ENCODE measurements at places on chromosomes 1 and 21. TPM values are rescaled to one million over a fixed set of nuclear protein-coding genes. Genes with fewer than 3 reads are reported as not detected.
A peak's percentile ranks its signal among the peaks of the same experiment; 100 is the strongest.

SPATA17 gene
- 0.59 TPM for total RNA-seq

UQCRHL gene
- 1.4 TPM for total RNA-seq

C1orf94 gene
- total RNA-seq: not detected

GPR137B gene
- total RNA-seq: 24.1 TPM

GRCh38 chr1:220770245-220770913 is 16.3 kb upstream of the MTARC1 start:
- DNase-seq: no peak

- DNase-seq: no peak
Measured at GRCh38 chr1:203038217-203038741, 12.0 kb downstream of the PPFIA4 start.

DNA sequence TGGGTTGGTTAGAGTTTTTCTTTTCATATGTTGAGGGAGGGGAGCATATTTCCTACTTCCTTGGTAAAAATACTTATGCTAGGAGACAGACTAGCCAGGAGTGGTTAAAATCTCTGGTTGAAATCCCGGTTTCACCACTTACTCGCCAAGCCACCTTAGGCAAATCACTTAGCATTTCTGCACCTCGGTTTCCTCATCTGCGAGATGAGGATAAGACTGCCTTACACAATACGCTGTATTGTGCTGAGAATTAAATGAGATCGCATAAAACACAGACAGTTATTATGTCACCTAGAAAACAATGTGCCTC is 1.4 kb downstream of the IFFO2 start:
- no peak for DNase-seq

GRCh38 chr21:38716942-38717341 is 88.8 kb upstream of the ETS2 start:
- no peak for DNase-seq

- peak; percentile 70 for DNase-seq
Measured at GRCh38 chr1:11719313-11720032, 16.5 kb upstream of the AGTRAP start.

DNA sequence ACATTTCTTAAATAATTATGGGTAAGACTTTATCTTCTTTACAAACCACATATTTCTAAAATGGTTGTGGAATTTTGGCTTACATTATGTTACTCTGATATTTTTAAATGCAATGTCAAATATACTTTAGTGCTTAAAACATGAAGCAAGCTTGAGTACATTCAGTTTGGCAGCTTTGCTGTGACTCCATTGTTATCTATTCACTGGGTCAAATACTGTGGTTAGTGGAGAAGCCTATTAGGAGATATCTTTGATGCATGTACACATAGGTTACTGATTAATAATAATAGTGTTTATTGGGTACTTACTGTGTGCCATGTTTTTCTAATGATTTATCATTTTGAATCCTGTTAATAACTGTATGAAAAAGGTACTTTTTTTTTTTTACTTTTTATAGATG is 520.4 kb upstream of the B3GALT2 start:
- no peak for DNase-seq

DNA sequence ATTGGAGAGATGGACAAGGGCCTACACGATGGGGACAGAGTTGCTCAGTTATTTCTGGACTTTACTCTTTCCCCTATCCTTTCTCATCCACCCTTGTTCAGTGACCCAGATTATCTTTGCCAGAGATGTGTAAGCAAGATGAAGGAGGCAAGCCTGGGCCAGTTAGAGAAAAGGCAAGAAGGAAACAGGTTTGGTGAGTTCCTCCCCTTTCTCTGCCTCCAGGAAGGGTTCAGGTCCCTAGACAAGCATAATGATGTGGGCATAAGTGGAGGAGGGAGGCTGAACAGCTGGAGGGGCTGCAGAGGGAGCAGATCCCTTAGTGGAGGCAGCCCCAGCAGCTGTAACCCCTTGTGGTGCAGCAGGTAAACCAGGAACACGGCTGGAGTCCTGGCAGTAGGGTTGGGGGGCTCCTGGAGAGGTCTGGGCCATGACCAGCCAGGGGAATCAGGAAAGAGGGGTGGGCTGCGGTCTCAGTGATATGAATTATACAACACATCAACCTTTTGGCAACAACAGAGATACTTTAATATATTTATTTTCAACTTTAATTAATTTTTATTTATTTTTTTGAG is 9.2 kb upstream of the CDC42 start:
- DNase-seq: peak; percentile 72

Measured in breast epithelium (tissue), 4 donors.